GM13977 (cell line): ENCODE measurements at places on chromosomes 2 and 18.

DNA sequence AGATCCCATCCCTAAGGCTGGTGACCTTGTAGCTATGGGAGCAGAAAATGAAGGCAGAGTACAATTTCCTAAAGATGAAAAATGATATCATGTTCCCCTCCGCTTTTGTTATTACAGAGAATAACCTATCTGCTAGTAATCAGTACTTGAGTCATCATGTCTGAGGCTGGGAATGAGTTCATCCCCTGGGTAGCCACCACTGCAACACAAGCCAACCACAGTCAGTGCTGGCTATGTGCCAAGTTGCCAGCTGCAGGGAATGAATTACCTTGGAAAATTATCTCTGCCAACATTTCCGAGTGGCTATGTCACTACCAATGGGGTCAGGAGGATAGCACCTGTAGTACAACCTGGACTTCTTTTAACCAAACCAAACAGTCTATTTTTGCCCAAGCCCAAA is 1094.7 kb upstream of the DDX18 start:
- DNase-seq, result no peak

DNA sequence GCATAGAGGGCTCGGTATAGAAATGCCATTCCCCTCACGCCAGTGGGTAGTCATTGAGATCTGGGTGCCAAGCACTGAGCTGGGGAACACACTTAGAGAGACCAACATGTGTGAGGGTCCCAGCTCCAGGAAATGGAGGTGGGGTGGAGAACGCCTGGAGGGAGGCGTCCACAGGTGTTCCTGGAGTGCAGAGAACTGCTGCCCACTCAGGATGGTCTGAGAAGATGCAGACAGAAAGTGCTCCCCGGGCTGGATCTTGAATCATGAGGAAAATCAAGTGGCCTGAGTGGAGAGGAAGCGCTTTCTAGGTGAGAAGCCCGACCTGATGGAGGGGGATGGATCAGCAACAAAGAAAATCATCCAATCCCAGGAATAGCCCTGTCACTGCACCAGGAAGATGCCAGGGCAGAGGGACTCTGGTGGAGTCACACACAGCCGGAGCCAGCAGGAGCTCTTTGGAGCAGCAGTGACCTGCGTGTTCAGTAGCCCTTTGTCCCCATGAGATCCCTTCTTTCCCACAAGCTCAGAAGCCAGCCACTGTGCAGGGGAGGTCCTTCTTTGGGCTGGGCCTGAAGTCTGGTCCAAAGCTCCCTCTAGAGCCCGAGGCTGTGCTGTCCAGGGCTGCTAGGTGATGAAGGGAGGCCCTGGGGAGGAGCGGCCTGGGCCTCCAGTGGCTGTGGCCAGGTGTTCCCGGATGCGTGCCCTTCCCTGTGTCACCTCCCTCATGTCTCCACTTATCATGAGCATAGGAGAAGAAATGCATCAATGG is 112.3 kb downstream of the RNF144A start:
- no peak for DNase-seq

DNA sequence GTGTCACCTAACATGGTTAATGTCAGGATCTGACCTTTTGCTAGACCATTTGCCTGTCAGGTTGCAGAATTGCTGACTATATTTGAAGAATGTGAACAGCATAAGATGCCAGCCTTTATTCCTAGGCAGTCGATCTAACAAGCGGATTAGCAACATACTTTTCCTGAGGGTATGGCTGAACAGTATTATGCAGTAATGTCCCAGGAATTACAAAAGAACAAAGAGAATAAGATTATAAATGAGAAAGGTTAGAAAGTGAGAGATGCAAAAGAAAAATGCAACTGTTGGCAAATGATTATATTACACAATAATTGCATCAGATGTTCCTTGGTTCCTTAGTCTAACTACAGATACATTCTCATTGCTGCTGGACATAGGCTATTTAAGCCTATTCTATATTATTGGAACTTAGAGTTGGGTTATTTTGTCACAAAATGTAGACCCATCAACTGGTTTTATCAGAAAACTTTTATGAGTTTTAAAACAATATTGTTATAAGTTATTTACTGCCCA is 647.1 kb upstream of the CRIM1 start:
- DNase-seq, result no peak

- DNase-seq, result no peak
These were observed 388.5 kb upstream of the FANCL start for GRCh38 chr2:58629545-58630119.

DNA sequence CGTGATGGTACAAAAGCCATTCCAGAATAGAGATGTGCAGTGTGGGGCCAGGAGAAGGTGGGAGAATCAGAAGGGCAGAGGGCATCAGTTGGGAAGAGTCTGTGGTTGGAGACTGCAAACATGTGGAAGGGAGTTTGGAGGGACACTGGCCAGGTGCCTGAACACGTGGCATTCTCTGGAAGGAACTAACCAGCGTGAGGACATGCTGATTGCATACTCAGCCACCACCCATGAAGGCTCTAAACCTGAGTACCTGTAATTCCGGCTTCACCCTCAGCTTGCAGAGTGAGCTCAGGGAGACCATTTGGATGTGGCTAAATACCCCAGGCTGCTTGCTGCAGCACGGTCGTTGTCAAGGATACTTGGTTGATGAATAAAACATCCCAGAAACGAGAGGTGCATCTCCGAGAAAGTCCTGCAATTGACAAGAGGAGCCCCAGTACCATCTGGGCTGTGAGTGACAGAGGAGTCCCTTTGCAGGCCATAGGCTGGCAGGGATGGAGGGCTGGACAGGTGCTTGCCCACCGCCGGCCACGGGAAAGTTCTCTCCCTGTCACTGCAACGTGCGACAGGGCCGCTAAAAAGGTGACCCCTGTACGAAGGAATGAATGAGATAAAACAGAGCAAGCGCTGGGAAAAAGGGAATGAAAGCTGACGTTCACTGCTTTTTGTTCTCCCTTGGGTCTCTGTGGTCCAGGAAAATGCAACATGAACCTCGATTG is 5.0 kb downstream of the ACKR3 start:
- no peak for DNase-seq

DNA sequence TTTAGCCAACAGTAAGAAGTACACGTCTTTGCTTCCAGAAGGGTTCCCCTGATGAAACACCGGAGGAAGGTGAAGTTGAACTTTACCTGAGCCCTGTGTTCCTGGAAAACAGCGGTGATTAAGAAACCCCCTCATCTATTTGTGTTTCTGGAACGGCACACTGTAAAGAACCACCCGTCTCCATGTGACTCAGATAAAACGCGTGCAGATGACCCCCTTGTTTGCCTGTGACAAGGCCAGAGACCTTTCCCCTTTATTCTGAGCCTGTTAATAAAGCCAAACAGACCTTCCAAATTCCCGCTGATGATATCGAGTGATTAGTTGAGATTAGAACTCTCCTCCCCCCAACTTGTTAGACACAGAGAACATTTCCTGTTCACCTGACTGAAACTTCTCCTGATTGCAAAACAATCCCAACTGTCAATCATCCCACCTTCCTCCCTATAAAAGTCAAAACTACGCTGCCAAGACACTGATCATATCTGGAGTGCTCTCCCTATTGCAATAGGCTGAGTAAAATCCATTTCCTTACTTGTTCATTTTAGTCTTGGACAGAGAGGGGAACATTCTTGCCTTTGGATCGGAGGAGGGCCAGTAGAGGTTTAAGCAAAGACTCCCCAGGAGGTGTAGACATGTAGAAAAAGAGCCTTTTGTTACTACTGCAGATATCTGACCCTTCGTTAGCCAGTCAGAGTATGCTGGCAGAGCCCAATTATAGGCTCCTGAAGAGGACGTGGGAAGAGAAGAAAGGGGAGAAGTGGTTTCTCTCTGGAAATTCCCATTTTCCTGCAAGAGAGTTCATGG is 914 bp upstream of the IWS1 start:
- no peak for DNase-seq

- no peak for DNase-seq
These were observed 42.1 kb downstream of the BMP10 start for GRCh38 chr2:68828887-68829708.

DNA sequence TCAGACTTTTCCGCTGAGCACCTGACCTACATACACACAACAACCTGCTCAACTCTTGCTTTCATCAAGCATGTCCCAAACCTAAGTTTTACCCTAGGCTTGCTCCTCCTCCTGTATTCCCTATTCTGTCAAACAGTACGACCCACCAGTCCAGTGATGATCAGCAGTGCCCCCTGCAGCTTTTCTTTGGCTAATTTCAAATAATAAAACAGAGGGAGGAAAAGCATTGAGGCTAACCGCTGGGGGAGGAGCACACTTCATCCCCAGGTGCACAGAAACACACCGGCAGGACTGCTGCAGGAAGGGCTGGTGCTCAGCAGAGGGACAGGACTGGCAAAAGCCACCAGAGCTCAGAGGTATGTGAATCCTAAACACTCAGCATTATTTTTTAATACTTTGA is 21.2 kb downstream of the E2F6 start:
- DNase-seq, result no peak

DNA sequence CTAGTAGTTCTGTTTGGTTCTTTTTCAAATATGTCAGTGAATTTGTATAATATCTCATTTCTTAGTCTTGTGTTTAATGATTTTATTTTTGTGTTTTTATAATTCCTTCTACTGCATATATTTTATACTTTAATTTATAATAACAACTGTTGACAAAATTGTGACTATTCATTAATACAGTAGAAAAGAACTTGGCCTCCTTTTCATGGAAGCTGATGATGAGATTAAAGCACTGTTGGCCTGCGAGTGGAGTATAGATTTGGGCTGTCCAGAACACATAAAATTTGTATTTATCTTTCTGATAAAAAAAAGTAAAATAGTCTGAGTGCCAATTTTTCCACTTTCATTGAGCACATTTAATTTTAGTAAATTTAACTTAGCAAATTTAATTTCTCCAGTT is 12.1 kb downstream of the CFLAR start:
- no peak for DNase-seq

DNA sequence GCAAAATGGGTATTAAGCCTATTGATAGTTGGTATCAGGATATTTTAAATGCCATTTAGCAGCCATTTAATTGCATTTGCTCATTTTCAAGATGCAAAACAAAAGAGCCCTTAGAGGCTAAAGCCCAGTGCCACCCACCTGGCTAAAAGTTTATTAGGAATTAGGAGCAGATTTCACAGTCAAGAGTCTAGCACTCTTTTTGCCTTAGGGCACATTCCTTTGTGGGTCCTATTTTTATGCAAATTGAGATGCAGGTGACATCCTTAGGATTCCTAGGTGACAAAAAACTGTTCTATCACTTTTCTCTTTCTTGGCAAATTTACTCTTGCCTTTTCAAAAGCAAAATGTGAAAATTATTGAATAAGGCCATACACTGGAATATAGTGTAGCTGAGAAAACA is 42.0 kb downstream of the CTNNA2 start:
- DNase-seq, result no peak

GRCh38 chr2:69100220-69100723 is 87.3 kb downstream of the ANTXR1 start:
- no peak for DNase-seq

- DNase-seq, result no peak
These were observed 354.9 kb upstream of the SALL3 start for GRCh38 chr18:78624646-78625279.

- DNase-seq, result no peak
These were observed 945.0 kb upstream of the CRIM1 start for GRCh38 chr2:35410431-35411061.

DNA sequence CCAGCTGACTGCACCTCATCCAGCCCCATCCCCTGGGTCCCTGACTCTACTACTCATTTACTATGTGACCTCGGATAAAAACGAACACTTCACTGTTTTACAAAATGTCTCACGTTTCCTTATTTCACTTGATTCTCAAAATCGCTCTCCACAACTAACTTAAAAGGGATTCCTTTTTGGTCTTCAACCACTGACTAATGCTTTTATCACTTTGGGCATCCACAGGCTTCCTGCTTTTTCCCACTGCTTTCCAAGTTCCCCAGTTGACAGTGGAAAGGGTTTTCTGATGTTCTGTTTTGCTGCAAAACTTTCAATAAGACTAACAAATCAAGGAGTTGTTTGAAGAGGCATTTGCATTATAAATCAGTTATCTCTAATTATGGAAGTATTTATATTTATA is 24.1 kb downstream of the EIF2AK3 start:
- DNase-seq, result no peak

- no peak for DNase-seq
These were observed 7.5 kb downstream of the SMCHD1 start for GRCh38 chr18:2662990-2663389.
